CD4-positive, alpha-beta T cell treated with Interleukin-15 for 1 hour (primary cell): ENCODE measurements at places on chromosomes 1 and 21.
A peak's percentile ranks its signal among the peaks of the same experiment; 100 is the strongest.

GRCh38 chr1:232369451-232370296 is 260.3 kb downstream of the SIPA1L2 start:
- DNase-seq: no peak

GRCh38 chr1:179127163-179127895 is 45.5 kb downstream of the TOR3A start:
- DNase-seq: no peak

DNA sequence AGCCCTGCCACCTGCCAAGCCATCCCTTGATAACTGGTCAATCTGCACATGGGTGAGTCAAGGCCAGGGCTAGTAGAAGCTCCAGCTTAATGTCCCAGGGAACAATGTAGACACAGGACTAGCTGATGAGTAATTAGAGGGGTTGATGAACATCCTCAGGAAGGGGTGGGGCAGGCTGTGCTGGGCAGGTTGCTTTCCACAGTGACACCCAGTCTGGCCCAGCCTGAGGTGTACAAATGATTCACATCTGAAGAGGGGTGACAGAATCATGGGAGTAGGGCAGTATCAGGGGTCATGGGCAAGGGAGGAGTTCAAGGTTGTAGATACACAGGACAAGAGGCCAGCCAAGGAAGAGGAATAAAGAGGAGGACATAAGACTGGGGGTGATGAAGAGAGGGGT is 4.3 kb downstream of the LPAR3 start:
- no peak for DNase-seq

GRCh38 chr1:170410401-170411166 is 121.4 kb upstream of the GORAB start:
- no peak for DNase-seq

DNA sequence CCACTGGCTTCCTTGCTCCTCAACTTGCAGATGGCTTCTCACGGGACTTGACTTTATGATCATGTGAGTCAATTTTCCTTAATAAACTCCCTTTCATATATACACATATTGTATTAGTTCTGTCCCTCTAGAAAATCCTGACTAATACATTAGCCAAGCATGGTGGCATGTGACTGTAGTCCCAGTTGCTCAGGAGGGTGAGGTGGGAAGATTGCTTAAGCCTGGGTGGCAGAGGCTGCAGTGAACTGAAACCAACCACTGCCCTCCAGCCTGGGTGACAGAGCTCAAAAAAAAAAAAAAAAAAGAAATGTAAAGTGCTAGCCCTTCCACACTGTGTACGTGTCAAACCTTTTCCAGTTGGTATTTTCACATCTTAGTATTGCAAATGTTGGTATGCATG is 857.0 kb downstream of the LTN1 start:
- peak; percentile 48 for DNase-seq

DNA sequence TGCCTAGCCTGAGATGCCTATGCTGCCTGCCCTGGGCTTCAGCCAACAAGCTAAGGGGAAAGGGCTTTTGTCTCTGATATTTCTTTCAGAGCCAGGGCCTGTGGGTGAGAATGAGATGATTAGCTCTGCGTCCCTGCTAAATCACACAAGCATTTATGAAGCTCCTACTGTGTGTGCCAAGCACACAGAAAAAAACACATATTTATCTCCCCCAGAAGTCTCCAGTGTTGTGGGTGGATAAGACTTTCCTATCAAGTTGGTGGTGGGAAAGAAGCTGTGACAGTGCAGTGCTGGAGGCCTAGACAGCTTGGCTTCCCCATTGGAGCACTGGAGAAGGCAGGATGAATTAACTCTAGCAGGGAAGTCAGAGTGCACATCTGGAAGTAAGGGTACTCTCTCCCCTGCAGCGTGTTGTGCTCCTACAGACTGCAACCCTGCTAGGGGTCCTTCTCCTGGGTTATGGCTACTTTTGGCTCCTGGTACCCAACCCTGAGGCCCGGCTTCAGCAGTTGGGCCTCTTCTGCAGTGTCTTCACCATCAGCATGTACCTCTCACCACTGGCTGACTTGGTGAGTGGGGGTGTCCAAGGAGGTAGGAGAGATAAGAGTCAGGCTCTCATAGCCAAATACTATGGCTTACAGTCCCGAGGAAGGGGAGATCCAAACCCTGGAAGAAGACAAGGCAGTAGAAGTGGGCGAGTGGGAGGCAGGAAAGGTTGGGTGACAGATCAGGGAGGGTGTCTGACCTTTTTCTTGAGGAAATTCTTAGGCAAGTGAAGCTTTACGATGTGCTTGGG is 1.7 kb downstream of the SLC50A1 start:
- no peak for DNase-seq

- no peak for DNase-seq
These were observed 49.4 kb downstream of the DYRK1A start for GRCh38 chr21:37415939-37416338.

GRCh38 chr1:175388285-175388684 is 195.7 kb upstream of the KIAA0040 start:
- no peak for DNase-seq

GRCh38 chr1:33377013-33377412 is 53.9 kb downstream of the PHC2 start:
- DNase-seq: no peak

GRCh38 chr1:175206687-175207086 is 14.1 kb upstream of the KIAA0040 start:
- no peak for DNase-seq

DNA sequence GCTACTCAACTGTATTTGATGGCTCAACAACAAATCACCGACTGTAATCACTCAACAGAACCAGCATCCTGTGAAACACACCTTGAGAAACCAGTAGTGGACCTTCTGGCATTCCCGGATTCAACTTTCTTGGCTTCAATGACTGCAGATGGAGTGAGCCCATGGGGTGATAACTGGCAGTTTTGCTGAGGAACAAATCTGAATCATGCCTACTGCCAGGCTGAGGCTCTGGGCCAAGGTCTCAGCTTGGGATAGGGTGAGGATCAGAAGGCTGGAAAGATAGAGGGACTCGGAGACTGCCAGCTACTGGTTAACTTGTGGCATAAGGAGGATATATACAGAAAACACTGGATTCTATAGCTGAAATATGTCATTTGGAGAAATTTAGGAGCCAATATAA is 63.5 kb upstream of the DIRAS3 start:
- no peak for DNase-seq

DNA sequence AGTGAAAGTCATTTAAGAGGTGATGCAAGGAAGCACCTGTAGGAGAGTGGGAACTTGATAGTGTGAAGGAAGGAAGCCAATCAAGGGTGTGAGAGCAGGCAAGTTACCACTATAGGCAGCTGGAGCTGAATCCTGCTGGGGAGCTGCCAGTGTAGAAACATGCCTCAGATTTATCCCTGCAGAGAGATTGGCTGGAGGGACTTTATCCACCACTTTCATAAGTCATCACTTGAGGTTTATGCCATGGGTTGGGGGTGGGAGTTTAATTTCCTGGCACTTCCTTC is 443.6 kb downstream of the PLPP3 start:
- no peak for DNase-seq

DNA sequence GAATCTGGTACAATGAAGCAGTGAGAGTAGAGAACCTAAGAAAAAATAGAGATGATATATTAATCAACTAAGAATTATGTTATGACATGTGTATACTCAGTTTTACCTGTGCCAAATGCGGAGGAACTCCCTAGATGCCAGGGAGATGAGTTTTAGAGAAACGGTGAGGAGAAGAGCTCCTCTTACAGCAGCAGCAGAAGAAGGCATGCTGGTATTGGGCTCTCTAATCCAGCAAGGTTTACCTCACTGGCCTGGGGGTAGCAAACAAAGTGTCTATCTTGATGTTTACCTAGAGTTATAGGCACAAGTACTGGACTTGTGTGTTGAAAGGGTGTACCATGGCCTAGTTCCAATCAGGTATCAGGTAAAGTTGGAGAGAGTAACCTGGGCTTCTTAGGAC is 28.9 kb upstream of the DEPDC1 start:
- no peak for DNase-seq
